Endothelial cell of umbilical vein (primary cell): ENCODE measurements at places on chromosomes 7 and 10. TPM values are rescaled to one million over a fixed set of nuclear protein-coding genes. Genes with fewer than 3 reads are reported as not detected.

- no peak overlapping the region for H3K4me3 ChIP-seq
- no peaks in the 10 kb centered on the region for H3K27me3 ChIP-seq
- no peaks in the 10 kb centered on the region for H3K36me3 ChIP-seq
- DNase-seq, result no peak
- no peak overlapping the region for H3K27ac ChIP-seq
These were observed 3.6 kb downstream of the OR2F2 start for GRCh38 chr7:143938379-143939243.

Gene GRID2IP
- 0.02 TPM in 1 of 2 replicates, not detected in the other for polyA plus RNA-seq

- peaks cover 9% of the 10 kb centered on the region for H3K4me1 ChIP-seq
- H3K36me3 ChIP-seq, result no peaks in the 10 kb centered on the region
- H3K27ac ChIP-seq, result no peak overlapping the region
- DNase-seq, result no peak
- H3K4me3 ChIP-seq, result no peak overlapping the region
These were observed 34.6 kb downstream of the LEP start for GRCh38 chr7:128275681-128276080.

GRCh38 chr10:58754469-58755339 lies 242.0 kb downstream of the BICC1 start:
- H3K36me3 ChIP-seq, result no peaks in the 10 kb centered on the region
- H3K4me1 ChIP-seq, result no peaks in the 10 kb centered on the region
- H3K4me3 ChIP-seq, result no peak overlapping the region

DNA sequence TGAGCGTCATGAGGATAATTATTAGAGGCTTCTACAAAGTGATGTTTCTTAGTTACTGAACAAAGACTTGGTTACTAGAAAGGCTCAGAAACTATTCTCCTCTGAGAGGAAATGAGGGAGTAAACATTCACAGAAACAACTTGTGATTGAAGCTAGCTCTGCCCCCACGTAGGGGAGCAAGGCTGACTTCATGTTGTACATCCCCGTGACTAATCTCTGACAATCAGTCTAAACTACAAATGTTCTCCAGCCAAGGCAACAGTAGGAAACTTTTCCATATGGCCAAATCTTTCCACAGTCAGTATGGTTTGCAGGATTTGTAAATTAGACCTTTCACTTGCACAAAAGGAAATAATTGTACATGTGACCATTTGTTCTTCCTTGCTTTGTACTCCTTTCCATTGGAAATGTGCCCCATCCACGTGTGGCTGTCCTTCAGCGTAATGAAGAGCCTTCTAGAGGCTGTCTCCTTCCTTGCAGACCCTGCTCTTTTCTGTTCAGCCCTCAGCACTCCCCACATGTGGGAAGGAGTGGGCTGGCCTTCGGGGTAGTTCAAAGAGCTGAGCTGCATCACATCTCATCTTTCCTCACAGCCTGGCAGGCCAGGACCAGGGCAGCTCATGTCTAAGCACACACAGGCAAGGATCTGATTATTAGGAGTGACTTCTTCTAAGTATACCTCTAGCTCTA lies 93.5 kb downstream of the PCGF5 start:
- peak; percentile 7 for DNase-seq
- no peaks in the 10 kb centered on the region for H3K4me1 ChIP-seq
- no peak overlapping the region for H3K27ac ChIP-seq

DNA sequence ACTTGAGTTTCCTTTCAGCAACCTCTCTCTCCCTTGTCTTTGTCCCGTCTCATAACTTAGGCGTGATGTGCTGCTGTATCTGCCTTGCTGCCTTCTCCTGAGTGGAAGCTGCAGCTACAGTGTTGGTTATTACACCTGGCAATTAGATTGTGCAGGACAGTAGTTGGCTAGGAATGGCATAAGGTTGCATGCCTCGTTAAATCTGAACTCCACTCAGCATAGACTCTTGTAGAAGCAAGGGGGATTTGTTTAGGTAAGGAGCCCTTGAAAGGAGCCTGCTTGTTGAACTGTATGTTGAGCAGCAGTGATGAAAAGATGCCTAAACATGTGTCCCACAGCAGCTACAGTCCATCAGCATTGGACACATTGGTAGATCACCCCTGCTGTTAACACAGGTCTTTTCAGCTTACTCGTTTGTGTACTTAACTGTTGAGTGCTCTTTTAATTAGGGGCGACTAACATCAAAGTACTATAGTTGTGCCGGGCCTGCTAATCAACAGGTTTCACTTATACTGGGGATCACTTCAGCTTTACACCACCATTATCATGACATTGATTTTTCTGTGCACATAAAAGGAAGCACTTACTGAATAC lies 225.0 kb downstream of the AUTS2 start:
- no peaks in the 10 kb centered on the region for H3K4me1 ChIP-seq
- H3K27me3 ChIP-seq, result no peaks in the 10 kb centered on the region
- no peaks in the 10 kb centered on the region for H3K36me3 ChIP-seq
- no peak overlapping the region for H3K4me3 ChIP-seq
- no peak for DNase-seq

GRCh38 chr10:30439931-30440330 lies 5.9 kb downstream of the MAP3K8 start:
- H3K27ac ChIP-seq, result no peak overlapping the region
- no peaks in the 10 kb centered on the region for H3K36me3 ChIP-seq
- no peak overlapping the region for H3K4me3 ChIP-seq
- H3K27me3 ChIP-seq, result no peaks in the 10 kb centered on the region
- H3K4me1 ChIP-seq, result peaks cover 20% of the 10 kb centered on the region

DNA sequence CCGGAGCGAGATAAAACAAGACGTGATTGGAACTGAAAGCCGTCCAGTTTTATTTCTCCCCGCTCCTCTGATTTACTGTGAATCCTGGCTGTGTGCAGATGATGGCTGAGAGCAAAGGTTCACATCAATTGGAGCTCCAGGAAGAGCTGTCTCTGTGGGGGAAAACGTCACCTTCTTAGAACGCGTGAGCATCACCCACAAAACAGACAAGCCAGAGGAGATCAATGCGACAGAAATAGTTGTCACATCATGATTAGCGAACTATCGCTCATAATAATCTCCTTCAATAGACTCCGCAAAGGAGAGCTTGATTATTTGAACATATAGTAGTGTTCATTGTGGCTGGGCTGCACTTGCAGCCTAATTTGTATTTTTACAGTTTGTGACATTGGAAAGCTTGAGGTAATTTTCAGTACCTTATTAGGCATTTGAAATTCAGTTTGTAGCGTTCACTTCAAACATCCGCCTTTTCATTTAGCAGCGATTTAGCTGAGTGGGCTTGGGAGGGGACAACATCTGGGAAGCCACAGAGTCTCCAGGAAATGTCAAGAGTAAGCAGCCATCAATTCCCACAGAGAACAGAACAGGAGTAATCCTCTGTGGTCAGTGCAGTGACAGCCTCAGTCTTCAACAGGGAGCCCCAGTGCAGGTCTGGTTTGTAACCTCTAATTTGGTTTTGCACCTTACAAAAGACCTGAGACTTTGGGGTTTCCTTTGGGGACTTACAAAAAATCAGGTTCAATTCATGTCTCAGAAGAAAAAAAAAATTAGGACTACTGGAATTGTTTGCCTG lies 276.8 kb upstream of the PFKP start:
- H3K4me1 ChIP-seq, result no peaks in the 10 kb centered on the region
- no peak overlapping the region for H3K4me3 ChIP-seq
- H3K27me3 ChIP-seq, result no peaks in the 10 kb centered on the region
- H3K27ac ChIP-seq, result no peak overlapping the region

DNA sequence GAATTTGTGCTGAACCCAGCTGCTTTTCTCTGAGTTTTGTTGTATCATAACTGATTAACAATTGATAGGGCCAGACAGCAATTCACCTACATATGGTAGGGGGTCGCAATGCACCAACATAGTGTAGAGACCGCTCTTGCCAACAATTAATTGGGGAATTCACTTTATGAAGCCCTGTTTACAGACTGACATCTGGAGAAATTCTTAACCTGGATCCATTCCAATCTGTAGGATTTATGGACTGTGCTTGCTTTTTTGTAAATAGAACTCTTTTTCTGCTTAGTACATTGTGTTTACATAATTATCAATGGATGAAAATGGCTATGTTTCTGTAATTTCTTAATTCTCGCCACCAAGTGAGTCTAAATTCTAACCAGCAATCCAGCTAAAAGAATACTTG lies 311.7 kb upstream of the BMPER start:
- no peak overlapping the region for H3K4me3 ChIP-seq
- no peaks in the 10 kb centered on the region for H3K36me3 ChIP-seq
- DNase-seq, result peak; percentile 25
- no peak overlapping the region for H3K27ac ChIP-seq
- peaks cover 17% of the 10 kb centered on the region for H3K4me1 ChIP-seq
